Activated CD8-positive, alpha-beta memory T cell treated with anti-CD3 and anti-CD28 coated beads, Interleukin-2, amount 10 ng/mL, durations not matched to agents 7 days and 5 days (primary cell): ENCODE measurements at places on chromosomes 1 and 21.
A peak's percentile ranks its signal among the peaks of the same experiment; 100 is the strongest.

- DNase-seq = no peak
These were observed 203.9 kb downstream of the C1orf94 start for GRCh38 chr1:34380526-34381124.

- no peak for DNase-seq
These were observed 207.7 kb downstream of the BARHL2 start for GRCh38 chr1:90509225-90510048.

DNA sequence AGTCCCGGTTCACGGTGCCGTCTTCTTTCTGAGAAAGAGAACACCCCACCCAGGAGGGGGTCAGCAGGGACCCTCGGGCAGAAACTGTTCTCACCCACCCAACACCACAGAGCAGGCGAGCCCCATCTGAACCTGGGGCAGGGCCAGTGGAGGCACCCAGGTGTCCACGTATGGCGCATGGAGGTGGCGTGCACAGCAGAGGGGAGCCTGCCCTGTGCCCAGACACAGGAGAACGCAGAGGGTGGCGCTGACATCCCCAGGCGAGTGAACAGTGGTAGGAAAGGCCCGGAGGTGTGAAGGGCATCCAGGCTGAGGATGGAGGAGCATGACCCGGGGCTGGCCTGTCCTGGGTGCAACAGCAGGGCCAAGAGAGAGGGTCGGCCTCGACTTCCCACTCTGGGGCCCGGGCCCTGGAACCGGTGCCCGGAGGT, 91.1 kb downstream of the STUM start:
- DNase-seq = no peak

DNA sequence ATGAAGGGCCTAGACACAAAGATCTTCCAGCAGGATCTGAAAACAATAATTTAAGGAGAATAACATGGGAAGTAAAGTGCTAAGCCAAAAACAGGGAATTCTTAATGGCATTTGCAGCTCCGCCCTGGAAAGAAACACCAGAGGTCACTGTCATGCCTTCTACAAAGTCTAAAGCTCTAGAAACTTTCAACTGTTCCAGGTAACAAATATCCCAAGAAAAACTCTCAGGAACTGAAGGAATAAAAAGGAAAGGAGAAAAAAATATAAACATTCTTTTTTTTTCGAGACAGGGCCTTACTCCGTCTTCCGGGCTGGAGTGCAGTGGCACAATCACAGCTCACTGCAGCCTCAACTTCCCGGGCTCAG, 13.2 kb downstream of the ZC3H12A start:
- no peak for DNase-seq

- DNase-seq = no peak
These were observed 1.8 kb downstream of the USP24 start for GRCh38 chr1:55213151-55213884.

GRCh38 chr1:102691592-102692090, 416.7 kb downstream of the COL11A1 start:
- DNase-seq = no peak

DNA sequence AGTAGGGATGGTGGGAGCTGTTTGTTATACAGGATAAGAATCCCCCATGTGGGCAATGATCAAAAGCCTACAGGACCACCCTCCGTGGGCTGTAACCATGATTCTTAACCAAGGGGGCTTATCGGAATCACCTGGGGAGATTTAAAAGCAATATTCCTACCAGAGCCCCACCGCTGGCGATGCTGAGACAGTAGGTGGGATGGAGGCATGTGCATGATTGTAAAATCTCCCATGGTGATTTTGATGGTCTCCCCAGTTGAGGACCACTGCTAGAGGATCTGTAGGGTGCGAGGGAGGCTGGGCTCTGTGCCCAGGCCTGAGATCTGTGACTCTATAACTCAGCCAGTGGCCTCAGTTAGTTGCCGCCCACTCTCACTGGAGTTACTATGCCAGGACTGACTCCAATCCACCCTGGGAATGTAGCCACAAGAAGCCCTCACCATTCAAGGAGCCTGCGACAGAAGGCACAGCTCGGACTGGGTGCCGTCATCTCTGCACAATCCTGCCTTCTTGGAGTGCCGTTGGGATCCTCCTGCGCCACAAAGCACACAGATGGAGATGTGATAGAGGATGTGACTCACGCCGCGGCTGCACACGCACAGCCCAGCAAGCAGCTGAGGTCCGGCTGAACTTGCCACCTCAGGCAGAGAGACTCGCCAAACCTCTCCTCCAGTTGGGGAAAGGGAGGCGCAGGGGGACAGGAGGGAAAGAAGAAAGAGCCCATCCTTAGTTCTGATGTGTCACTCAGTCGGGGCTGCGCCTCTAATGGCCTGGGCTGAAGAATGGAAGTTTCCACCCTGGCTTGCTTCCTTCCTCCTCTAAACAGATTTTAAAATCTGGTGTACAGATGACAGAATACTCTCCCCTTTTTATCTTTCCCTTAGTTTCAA, 26.5 kb downstream of the AKNAD1 start:
- no peak for DNase-seq

- DNase-seq = no peak
These were observed 6.5 kb downstream of the CAPN2 start for GRCh38 chr1:223718850-223719249.

GRCh38 chr1:67371681-67372080, 58.5 kb downstream of the SERBP1 start:
- no peak for DNase-seq

GRCh38 chr1:19096036-19096833, 113.8 kb downstream of the UBR4 start:
- no peak for DNase-seq

DNA sequence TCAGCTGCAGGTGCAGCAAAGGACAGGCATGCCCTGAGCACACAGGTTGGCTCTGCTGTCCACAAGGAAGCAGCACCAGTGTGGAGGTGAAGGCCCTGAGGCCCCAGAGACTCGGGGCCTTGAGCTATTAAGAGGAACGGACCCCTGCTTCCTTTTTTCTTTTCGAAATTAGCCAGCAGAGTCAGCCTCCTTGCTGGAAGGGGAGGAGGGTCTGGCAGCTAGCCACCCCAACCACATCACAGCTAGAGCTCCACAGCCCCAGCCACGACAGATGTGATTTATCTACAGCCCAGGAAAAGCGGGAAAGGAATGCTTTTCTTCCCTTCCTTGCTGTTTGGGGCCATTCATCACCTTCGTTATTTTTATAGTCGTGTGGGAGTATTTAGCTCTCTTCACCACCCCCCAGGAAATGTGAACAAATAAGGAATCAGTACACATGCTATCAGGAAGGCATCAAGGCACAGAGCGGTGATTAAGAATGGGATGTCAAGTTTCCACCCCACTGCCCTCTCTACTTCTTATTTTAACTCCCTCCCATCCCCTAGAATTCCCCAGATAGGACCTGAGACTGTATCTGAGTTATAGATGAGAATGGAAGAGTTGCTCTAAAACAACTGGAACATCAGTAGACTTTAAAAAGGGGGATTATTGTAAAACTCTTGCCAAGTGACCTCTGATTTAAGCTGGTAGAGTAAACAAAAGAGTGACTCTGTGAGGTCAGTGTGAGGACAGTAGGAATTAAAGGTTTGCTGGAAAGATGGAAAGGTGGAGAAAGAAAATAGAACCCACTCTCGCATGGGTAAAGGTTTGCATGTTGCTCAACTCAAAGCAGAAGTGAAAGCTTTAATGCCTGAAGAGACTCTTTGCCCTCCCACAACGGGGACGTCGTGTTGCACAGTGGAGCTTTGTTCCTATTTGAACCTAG, 224.7 kb upstream of the GJB5 start:
- DNase-seq = no peak

DNA sequence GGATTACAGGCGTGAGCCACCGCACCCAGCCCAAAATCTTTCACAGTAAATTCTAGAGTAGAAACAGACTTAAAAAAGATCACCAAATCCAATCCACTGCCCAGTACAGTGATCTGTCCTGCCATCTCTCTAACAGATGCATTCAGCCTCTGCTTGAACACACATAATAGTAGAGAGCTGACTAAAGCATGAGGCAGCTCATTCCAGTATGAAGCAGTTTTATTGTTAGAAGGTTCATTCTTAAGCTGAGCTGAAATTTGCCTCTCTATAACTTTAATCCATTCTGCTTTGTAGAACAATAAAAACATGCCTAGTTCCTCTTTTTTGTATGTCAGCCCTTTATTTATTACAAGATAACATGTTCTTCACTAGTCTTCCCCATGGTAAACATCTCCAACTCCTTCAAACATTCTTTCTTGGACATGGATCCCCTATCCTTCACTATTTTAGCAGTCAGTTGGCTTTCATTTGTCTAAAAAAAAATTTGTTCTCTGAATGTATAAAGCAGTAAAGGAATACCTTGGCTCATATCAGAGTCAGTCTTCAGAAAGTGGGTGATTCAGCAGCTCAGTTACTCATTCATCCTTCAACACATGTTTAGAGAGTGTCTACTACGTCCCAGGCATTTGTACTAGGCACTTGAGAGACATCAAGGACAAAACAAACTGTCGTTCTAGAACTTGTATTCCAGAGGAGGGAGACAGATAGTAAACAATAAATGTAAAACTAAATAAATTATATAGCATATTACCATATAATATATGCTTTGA, 10.7 kb upstream of the PTBP2 start:
- DNase-seq = no peak

DNA sequence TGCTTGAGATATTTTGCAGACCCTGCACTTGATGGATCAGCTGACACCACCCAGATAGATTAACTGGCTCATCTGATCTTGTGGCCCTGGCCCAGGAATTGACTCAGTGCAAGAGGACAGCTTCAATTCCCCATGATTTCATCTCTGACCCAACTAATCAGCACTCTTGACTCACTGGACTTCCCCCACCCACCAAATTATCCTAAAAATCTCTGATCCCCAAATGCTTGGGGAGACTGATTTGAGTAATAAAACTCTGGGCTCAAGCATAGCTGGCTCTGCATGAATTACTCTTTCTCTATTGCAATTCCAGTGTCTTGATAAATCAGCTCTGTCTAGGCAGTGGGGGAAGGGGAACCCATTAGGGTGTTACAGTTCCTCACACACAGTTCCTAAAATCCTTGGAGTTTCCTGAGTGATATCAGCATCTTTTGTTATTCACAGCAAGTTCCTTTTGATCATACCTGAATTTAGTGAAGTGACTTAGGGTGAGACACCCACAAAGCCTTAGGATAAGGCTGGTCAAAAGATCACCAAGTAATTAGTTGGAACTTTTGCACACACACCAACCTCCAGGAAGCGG, 104.2 kb downstream of the COP1 start:
- DNase-seq = no peak

DNA sequence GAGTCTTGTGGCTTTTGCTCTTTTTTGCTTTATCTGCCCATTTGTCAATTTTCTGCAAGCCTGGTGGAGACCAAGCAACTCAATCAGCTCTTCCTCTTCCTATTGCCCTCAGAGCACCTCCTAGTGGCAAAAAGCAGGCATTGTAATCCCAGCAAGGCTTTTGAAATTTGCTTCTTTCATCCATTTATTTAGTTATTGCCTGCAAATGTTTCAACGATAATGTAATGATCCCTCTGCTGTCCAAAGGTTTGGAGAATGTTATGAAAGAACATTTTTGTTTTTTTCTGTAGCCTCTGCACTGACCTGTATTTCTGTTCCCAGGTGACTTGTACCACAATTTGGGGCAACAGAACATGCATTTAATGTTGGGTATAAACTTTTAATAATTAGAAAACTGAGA, 127.8 kb downstream of the GABPA start:
- peak; percentile 41 for DNase-seq

- DNase-seq = peak; percentile 25
These were observed 9.4 kb downstream of the PEA15 start for GRCh38 chr1:160214481-160215140.

GRCh38 chr1:117284399-117285215, 73.9 kb upstream of the VTCN1 start:
- DNase-seq = no peak

GRCh38 chr21:27799861-27800260, 833.0 kb upstream of the ADAMTS5 start:
- DNase-seq = no peak

GRCh38 chr1:200638073-200638472, 17.5 kb upstream of the KIF14 start:
- no peak for DNase-seq

GRCh38 chr1:230208619-230209261, 141.7 kb downstream of the GALNT2 start:
- peak; percentile 84 for DNase-seq

- no peak for DNase-seq
These were observed 75.5 kb downstream of the KIRREL1 start for GRCh38 chr1:158068918-158069317.

DNA sequence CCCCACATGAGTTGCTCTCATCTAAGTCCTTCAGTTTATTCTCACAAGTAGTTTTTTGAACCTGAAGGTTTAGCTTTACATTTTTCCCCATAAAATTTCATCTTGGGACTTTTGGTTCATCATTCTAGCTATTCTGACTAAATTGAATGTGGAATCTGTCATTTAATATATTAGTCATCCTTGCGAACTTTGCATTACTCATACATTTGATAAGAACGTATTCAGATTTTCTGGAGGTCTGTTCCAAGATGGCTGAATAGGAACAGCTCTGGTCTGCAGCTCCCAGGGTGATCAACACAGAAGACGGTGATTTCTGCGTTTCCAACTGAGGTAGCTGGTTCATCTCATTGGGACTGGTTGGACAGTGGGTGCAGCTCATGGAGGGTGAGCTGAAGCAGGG, 59.8 kb upstream of the CSF1 start:
- DNase-seq = no peak

DNA sequence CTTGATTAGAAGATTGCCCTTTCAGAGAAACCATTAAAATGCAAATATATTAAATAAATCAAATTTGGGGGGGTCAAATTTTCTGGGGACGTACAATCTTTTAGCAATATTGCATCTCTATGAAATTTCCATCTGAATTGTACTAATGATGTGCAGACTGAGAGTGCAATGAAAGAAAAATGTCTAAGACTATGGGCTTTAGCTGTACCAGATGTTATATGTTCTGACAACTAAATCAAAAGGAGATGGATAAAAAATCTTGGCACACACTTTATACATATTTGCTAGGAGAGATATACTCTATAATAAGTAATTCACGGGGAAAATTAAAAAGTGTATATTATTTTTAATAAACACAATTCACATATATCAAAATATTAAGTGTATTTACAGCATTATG, 13.0 kb upstream of the PLPPR5 start:
- no peak for DNase-seq

GRCh38 chr21:38787461-38788274, 18.1 kb upstream of the ETS2 start:
- DNase-seq = no peak

- peak; percentile 80 for DNase-seq
These were observed 247.3 kb downstream of the LTN1 start for GRCh38 chr21:28745131-28746016.

DNA sequence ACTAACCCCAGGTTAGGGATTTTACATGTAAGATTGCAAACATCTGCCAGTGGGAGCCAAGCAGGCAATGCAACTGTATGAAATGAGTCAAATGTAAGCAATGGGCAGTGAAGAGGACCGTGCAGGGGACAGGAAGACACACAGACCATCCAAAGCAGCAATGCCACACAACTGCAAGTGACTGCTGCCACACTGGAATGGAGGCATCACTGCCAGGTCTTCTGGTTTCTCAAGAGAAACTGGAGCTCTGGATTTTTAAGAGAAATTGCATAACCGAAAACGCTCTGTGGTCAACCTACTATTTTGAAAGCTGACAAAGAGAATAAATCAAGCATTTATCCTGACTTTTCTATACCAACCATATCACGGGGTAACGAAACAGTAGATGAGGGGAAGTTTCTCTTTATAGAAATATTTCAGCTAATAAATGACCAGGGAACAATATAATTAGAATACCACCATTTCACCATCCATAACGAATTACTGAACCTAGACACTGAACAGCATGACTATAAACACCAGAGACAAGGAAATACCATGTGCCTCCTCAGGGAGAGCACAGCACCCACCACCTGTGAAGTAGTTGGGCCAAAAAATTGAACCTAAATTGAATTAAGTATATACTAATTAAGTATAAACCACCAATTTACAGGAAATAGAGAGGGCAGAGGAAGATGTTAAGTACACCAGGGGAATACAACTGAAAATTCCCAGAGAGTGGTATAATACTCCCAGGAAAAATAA, 4.4 kb downstream of the AK2 start:
- no peak for DNase-seq
